Forelimb muscle (tissue), 1 donor: ENCODE measurements at places on chromosomes 13 and 19.

DNA sequence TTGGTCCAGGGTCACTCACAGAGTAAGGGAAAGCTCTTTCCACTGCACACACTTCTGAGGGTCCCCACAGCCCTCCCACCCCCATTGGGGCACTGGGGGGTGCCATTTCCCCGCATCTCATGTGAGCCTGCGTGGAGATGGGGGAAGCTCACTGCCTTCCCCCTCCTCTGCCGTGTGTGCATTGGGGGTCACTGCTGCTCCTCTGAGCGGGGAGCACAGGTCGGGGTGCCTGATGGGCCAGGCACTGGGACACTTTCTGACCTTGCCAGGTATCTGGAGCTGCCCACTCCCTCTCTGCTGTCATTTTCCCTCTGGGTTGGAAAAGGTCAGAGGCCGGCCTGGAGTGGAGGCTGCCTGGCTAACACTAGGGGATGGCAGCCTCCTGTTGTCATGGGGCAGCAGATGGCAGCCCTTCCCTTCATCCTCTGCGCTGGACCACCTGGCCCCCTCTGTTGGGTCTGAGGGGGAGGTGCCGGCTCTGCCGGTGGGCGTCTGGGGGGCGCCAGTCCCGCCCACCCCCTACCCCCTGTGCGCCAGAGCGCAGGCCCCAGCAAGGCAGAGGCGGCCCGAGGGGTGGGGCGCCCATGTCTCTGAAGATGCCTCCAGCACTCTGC, 9.1 kb downstream of the SSBP4 start:
- no peak for DNase-seq

DNA sequence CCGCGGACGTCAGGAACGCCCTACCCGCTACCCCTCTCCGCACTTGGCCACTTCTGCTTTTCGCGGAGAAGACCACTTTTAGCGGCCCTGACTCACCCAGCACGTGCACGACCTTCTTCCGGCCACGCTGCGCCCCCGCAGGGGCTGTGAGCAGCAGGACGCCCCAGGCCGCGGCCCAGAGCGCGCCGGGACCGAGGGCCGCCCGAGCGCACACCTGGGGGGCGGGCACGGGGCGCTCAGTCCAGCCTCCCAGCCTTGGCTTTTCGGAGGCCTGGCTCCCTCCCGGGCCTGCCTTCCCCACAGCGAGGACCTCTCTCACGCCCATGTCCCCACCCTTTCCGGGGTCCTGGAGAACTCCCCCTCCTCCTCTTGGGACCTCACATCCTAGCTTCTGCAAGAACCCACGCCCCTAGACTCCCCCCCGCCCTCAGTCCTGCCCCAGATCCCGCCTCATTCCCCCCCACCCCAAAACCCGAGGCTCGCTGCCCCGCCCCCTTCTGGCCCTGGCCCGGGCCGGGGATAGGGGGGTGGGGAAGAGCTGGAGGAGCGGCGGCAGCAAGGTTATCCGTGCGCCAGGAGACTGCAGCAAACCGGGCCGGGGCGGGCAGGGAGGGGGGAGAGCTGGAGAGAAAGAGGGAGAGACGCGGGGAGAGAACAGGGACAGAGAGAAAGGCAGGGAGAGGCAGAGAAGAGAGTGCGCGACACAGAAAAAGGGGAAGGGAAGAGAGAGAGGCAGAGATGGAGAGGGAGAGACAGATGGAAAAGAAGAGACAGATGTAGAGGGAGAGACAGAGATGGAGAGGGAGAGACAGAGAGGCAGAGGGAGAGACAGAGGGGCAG, 11.5 kb downstream of the TM6SF2 start:
- no peak for DNase-seq

DNA sequence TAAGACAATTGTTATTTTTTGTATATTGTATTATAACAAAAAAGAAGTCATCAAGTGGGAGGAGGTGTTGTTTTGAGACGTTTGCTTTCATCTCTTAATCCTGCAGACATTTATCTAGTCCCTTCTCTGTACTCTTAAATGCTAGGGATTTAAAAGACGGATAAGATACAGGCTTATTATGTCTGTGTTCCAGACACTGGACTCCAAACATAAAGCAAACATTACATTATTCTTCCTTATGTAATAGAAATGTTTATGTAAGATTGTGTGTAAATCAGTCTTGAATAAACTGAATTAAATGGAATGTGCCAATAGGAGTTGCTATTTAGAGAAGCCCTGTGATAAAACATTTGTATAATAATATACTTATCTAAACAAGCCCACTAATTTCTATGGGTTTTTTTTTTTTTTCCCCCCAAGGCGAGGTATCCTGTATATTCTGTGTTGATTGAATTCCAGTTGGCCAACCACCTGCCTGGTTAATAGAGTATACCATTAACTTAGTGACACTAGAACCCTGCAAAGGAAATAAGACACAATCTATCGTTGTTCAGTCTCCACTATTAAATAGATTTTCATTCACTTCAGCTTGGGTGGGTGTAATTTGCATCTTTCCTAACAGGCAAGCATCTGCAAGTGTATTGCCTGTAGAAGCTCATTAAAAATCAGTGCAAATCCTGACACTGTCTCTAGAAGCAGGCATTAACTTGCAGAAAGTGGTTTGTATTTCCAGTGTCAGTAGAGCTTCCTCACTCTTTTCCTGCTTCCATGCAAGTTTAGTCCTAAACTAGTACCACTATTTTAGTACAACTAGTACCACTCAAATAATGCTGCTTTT, 69.0 kb downstream of the LRCH1 start:
- no peak for DNase-seq

- no peak for DNase-seq
Measured at GRCh38 chr19:11506967-11507366, 1.3 kb upstream of the ZNF653 start.

- no peak for DNase-seq
Measured at GRCh38 chr19:51712461-51713081, 11.2 kb downstream of the HAS1 start.

GRCh38 chr19:16715611-16716010, 4.0 kb upstream of the NWD1 start:
- DNase-seq: no peak

DNA sequence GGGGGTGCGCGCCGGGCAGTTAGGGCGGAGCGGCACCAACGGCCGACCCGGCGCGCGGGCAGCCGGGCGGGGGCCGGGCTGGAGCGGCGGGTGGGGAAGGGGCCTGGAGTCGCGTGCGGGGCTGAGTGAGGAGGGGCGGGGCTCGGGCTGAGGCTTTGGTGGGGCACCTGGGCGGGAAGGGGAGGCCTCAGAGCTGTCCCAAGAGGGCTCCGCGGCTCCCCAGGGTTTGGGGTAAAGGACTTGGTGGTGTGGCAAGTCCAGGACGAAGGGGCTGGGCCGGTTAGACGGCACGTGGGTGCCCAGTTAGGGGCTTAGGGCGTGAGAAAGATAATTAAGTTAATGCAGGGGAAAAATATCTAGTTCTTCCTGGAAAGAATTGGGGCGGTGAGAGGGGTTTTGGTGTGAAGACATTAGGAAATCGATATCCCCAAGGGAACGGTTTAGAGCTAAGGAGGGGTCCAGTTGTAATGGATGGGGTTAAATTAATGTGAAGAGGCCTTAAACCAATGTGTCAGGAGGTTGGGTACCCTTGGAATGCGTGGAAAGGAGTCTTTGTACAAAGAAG, 496 bp downstream of the ZNF574 start:
- DNase-seq: no peak

DNA sequence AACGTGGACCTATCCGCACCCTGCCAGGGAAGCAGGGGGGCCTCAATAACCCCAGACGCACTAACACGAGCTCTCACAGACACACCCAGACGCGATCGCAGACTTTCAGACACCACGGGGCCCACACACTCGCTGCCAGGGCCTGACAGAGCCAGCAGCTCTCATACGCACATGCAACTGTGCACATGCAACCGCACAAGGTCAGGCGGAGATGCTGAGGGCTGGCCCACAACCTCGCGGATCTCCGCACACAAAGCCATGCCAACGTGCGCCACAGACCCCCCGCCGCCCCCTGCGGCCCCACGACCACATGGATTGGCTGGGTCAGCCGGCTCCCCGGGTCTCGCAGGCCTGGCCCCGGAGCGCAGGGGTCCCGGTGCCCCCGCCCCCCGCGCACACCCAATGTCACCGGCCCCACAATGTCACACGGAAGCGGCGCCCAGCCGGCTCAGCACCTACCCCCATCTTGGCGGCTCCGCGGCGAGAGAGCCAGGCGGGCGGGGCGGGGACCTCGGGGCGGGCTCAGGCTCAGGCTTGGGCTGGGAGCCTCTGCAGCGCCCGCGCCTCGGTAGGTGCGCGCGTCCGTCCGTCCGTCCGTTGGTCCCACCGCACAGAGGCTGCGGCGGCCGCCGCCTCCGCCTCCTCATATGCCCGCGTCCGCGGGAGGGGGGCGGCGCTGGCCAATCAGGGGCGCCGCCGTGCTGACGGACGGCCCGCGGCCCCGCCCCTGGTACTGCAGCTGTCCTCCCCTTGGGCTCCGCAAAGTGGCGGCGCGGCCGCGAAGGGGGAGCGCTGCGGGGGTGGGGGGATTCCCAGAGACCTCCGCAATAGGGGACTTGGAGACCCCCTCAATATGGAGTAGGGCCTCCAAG, at the start of gene ATP1A3:
Gene ATP1A3, minus strand, starts transcription at position 619 of the 872 bp plus-strand sequence. Its CDS starts 154 bp downstream, at position 465.
- DNase-seq: no peak

GRCh38 chr19:47480658-47481057, 3.4 kb downstream of the KPTN start:
- no peak for DNase-seq
